ENCODE measurements at places on chromosomes 7 and 10.
A peak's percentile ranks its signal among the peaks of the same experiment; 100 is the strongest.

- DNase-seq = no peak
Measured at GRCh38 chr10:75033399-75034130, 77.9 kb upstream of the SAMD8 start.

- DNase-seq = no peak
Measured at GRCh38 chr10:79245539-79246208, 101.6 kb upstream of the PPIF start.

DNA sequence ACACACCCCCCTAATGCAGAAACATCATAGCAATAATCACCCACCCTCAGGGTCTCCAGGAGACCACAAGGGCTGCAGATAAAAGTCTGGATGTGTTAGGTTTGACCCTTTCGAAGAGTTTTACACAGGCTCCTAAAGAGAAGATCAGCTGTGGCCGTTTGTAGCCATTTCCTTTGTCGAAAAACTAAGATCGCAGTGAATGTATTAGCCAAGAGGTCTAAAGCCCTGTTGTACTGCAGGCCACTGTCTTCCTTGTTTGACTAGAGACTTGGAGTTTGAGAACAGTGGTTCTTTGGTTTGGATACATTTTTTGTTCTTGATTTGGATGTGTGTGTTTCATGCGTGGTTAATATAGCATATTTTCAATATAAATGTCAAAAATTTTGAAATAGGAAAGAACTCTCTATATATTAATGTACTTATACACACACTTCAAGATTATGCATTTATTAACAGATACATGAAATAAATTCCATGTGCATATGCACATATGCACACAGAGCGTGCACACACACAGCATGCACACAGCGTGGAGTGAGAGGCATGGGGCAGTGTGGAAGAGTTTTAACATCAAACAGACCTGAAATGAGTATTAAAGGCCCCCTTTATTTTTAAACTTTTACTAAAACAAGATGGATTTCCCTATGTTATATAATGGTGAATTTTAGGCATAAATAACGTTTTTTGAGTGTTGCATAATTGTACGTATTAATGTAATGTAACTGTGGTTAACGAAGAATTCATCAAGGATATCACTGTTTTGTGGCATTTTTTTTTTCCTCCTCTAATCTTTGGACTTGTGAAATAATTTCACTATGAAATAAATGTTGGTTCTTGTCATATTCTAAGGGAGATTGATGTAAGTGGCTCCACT lies 2.2 kb downstream of the IKZF1 start:
- DNase-seq = no peak

DNA sequence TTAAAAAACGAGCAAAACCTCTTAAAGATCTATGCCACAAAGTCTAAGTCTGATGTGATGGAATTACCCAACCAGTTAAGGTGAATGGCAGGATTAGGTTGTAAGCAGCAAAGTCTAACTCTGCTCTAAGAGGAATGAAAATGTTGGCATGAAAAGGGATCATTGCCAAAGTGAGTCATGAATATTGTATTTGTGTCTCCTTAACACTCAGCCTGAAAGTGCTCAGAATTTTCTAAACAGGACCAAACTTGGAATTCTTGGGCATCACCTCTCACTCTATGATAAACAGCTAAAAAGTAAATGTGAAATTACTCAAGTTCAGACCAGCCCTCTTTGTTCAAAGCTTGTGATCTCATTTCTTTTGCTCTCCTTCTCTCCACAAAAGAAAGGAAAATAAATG lies 27.0 kb downstream of the PPP1R3A start:
- no peak for DNase-seq

DNA sequence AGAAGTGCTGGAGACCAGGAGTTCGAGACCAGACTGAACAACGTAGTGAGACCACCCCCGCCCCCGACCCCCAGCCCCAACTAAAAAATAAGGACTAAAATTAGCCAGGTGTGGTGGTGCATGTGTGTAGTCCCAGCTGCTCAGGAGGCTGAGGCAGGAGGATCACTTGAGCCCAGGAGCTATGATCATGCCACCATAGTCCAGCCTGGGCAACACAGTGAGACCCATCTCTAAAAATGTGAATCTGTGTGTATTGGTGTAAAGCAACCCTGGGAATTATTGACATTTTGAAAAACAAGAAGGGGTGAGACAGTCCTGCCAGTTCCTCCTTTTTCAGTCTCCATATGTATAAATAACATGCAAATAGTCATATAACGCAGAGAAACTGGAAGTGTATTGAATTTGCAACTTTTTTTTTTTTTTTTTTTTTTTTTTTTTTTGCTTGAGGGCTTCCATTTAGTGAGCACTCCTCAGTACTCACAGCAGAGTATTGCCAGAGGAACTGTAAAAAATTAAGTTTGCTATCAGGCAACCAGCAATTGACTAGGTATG lies 3.4 kb upstream of the ITGB1 start:
- no peak for DNase-seq

DNA sequence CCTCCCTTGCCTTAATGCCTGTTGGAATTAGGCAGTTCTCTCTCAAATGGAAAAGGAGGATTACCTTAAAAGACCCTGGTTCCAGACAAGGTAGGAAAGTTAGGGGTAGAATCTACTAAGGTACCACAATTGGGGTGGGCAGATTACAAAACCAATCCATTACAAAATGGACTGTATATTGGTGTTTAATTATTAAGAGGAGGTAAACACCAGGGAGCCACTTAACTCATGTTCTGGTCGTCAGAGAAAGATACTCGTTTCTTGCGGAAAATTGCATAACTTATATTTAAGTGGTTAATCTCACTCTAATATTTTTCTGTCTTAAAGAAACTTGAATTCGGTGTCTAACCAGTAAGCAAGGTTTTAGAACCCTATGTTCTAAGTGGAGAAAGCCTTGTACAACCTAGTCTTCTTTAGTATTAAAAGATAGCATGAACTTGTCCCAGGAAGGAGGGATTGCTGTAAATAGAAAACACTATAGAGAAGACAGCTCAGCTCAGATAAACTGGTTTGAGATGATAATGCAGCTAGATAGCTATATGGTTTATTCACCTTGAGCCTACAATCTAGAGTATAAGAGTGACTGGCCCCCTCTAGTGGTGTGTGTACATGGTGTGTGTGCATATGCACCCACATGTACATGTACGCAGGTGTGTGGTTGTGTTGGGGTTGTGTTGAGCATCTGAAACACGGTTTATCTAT lies 58.0 kb upstream of the STRIP2 start:
- peak; percentile 51 for DNase-seq

DNA sequence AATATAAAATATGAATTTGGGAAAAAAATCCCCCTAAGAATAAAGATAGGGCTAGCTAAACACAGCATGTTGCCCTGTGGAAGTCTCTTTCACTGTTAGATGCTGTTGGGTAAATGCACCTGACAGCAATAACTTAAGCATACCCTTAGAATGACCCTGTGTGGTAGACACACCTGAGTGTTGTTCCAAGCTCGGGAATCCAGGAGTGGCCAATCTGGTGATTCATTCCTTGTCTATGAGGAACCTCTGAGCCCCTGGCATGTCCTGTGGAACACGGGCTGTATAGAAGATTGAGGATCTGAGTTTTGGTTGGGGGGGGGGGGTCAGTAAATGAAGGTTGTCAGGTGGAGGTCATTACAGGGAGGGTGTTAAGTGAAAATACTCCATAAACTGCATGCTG lies 730.0 kb upstream of the IGFBP3 start:
- no peak for DNase-seq

- no peak for DNase-seq
Measured at GRCh38 chr7:28061824-28062196, 118.8 kb downstream of the JAZF1 start.

- DNase-seq = no peak
Measured at GRCh38 chr10:23343591-23344240, 881 bp downstream of the C10orf67 start.

DNA sequence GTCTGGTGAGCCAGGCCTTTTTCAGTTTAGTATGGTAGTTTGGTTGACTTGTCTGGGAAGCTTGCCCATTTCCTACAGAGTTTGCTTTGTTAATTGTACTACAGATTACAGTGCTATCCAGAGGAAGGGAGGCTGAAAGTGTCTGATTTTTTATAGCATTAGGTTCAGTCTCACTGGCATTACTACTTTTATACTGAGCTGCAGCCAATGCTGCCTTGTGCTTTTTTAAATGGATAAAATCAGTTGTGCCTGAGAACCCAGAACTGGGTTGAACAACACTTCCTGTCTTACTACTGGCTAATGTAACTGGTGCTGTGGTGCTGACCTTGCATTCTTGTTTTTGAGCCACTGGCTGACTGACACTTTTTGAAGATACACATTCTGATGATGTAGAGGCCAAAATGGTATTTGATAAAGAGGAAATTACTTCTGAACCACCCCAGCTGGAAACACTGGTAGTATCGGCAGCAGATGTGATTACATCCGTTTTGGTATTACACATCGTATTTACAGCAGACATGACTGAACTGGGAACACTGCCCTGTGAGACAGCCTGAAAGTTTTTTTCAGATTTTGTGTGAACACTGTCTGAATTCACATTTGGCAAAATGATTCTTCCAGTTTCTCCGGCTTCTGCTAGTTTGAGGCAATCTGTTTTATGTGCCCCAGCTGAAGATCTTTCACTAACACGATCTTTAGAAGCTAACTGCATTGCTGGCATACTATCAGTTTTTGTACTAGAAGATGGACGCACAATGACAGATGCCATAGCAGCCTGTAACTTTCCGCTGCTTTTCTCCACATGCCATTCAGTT lies 74.1 kb downstream of the NRBF2 start:
- DNase-seq = peak; percentile 54

DNA sequence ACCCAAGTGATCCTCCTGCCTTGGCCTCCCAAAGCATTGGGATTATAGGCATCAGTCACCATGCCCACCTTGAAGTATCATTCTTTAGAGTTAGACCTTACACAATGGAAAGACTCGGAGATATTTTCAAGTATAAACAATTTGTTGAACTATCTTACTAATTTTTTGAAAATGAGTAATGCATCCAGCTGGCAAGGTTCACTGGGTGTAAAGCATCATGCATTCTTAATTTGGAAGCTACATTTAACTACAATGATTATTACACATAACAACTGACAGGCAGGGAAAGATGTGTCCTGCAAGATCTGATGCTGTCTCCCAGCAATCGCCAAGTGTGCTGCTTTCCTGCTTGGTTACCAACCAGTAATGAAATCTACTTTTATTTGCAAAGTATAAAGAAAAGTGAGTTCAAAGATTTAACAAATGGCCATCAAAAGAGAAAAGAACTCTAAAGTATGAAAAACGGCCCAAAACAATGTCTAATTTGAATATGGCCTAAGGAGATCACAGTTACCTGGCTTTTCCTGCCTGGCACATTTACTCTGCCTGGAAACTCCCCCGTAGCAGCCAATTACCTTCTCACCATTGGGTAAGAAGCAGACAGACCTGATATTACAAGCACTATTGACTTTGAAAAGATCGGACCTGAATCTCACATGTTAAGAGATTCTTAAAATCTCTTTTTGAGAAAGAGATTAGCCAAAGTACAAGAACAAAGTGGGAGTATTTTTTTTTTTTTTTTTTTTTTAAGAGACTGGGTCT lies 59.3 kb upstream of the NMT2 start:
- DNase-seq = no peak

DNA sequence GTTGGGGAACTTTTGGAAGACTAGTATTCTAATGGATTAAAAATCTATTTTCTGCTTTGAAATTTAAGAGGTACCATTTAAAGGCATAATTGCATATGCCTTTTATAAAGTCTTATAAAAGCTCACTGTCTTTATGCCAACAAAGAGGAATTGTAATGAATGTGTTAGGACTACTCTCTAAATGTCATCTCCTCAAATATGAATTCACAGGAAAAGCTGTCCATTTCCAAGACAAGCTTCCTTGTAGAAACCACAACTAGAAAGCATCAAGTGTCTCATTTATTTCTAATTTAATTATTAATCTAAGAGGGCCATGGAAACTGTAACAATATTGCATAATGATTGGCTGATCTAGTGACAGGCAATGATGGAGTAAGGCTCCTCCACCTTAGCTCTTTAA lies 130.2 kb downstream of the COL28A1 start:
- no peak for DNase-seq

DNA sequence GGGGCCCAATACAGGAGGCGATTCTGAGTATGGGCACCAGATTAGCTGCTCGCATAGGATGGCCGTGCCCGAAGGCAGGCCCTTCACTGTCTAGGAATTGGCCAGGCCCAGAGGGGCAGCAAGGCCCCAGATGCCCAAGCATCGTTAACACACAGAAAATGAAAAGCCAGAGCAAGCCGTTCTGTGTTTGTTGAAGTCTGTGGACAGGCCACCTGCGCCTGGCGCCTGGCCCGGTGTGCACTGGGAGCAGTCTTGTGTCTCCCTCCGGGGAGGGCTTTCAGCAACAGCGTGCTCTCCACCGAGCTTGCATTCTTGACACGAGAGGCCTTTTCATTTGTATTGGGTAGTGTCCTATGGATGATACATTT lies 34.5 kb upstream of the TTYH3 start:
- no peak for DNase-seq

DNA sequence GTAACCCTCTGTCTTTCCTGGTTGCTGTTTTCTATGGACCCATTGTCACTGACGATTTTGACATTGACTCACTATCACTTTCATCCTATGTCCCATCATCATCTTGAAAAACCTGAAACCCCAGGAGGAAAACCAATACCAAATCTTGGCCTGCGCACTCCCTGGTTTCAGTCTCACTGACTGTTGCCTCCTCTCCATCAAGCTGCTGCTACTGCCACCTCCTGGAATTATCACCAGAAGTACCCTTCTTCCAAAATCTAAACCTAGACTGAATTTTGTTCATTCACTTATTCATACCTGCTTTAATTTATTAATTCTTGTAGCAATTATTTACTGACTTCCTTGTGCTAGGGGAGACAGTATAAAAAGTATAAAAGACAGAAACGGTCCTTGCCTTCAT lies 44.5 kb upstream of the ACBD5 start:
- no peak for DNase-seq

DNA sequence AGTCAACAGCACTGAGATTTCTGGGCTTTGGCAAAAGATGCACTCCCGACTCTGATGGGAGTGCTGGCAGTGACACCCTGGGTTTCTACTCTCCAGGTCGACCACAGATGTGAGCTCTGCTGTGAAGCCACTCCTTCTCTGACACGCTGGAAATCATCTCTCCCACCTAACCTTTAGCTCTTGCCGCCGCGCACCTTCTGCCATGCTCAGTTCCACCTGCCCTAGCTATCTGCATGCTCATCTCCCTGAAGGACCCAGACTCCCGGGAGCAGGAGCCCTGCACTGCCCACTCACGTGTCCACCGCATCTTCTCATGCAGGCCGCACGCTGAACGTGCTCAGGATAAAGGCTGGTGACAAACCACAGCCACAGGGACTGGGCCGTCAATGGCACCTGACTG lies 174.8 kb downstream of the TNS3 start:
- no peak for DNase-seq

DNA sequence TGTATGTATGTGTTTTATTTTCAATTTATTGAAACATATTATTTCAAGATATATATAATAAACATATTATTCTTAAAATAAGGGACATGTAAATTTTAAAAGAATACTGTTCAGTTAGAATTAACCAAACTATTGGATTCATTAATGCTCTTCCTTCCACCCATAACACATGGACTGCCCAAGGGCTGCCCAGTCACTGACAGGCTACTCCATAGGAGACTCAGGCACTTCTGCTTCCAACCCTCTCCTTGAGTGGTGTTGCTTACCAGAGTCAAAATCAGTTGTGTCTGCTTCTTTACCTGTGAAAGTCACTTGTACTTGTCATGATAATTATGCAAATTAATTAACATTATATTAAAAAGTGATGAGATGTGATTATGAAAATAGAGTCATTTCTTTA lies 9.8 kb upstream of the GPR37 start:
- no peak for DNase-seq
